ENCODE measurements at places on chromosomes 2 and 18.

- DNase-seq: no peak
These were observed 162.7 kb downstream of the PPP1R1C start for GRCh38 chr2:182148344-182148743.

GRCh38 chr2:182055993-182056392 lies 70.3 kb downstream of the PPP1R1C start:
- no peak for DNase-seq

DNA sequence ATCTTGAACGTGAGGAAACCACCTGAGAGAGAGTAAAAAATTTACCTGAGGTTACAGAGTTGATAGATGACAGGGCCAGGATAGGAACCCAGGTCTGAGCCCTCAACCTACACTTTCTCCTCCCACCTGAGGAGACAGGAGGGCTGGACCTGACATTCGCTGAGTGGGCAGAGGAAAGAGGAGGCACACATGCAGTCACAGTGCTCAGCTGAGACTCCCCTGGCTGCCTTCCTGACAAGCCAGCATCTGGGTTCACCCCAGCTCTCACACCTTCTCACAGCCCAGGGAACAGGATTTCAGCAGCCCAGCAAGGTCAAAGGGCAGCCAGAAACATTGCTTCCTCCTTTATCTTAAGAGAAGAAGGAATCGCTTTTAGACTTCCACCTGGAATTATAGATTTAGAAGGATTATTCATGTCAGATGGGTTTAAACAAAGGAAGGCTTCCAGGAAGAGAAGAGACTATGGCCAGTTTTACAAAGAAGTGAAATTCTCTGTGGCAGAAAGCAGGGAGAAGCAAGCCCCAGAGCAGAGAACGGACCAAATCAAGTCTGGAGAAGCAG lies 18.1 kb upstream of the PKDCC start:
- DNase-seq: no peak

GRCh38 chr18:47174545-47175116 lies 1.5 kb downstream of the IER3IP1 start:
- DNase-seq: peak; percentile 35

GRCh38 chr2:162116352-162116751 lies 35.7 kb downstream of the GCG start:
- DNase-seq: no peak

- no peak for DNase-seq
These were observed 24.7 kb downstream of the STEAP3 start for GRCh38 chr2:119248311-119248710.

DNA sequence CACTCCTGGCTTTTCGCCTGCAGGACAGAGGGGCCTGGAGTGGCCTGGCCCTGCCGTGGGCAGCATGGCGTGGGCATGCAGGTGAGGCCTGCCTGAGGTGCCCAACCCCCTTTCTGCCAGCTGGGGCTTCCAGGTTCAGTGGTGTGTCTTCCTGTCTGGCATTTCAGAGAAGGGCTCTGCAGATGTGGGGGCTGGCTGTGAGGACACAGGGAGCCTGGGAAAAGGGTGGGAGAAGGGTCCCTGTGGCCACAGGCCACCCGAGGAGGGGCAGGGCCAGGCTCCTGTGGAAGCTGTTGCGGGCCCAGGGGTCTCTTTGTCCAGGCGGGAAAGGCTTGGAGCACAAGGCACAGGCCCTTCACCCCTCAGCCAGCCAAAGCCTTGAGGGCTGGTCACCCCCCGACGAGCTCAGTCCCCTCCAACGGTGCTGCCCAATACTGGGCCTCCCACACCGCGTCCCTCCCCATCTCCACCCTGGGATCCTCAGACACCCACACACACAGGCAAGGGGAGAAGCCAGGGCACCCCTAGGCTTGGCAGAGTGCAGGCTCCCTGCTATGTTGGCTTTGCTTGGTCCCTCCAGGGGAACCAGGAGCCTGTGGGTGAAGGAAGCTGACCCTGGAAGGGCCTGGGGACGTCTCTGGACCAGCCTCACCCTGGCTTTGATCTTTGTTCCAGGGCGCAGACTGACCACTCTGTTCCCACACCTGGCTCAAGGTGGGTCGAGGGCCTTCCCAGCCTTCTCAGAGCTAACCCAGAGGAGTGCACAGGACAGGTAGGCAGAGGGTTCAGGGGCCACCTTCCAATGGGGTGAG lies 3.7 kb upstream of the AQP12A start:
- DNase-seq: no peak
